ENCODE measurements at places on chromosomes 11 and 22. TPM values are rescaled to one million over a fixed set of nuclear protein-coding genes. Genes with fewer than 3 reads are reported as not detected.

Gene MPST
- total RNA-seq: 78.0 TPM

Gene JAM3
- total RNA-seq: 1.7 TPM

Gene LRRC51
- total RNA-seq: 5.5 TPM

Gene MS4A12
- not detected for total RNA-seq

Gene DEFB131B
- total RNA-seq: not detected

Gene FOLR2
- 0.24 TPM for total RNA-seq

Gene RTN4R
- total RNA-seq: 3.9 TPM

Gene CTTN
- 173 TPM for total RNA-seq

Gene FGF19
- total RNA-seq: not detected

Gene CEP57
- total RNA-seq: 26.9 TPM

Gene FAM181B
- total RNA-seq: 0.28 TPM

Gene JAML
- total RNA-seq: 2.7 TPM

Gene GSTT2B
- total RNA-seq: 6.5 TPM

Gene PDGFB
- 0.96 TPM for total RNA-seq

Gene PTPN5
- total RNA-seq: not detected

Gene CARS1
- total RNA-seq: 39.4 TPM

Gene EXPH5
- total RNA-seq: 24.6 TPM

Gene AQP11
- total RNA-seq: not detected

Gene MMP10
- total RNA-seq: 1.4 TPM

Gene ARSA
- 30.1 TPM for total RNA-seq

Gene MPPED1
- total RNA-seq: not detected

Gene PTDSS2
- total RNA-seq: 12.0 TPM

Gene HPS4
- total RNA-seq: 26.2 TPM

Gene NXPE2
- not detected for total RNA-seq

Gene FKBP2
- total RNA-seq: 40.7 TPM

Gene NXPE1
- not detected for total RNA-seq

Gene TEAD1
- 35.3 TPM for total RNA-seq

Gene MTA2
- 88.4 TPM for total RNA-seq

Gene PARVG
- 2.1 TPM for total RNA-seq

Gene DBX1
- total RNA-seq: not detected

Gene DRICH1
- 0.32 TPM for total RNA-seq

Gene POU2AF1
- 2.6 TPM for total RNA-seq

Gene WBP2NL
- total RNA-seq: 0.60 TPM

Gene TMPRSS6
- not detected for total RNA-seq

Gene KRTAP5-8
- 0.32 TPM for total RNA-seq

Gene SMCO4
- total RNA-seq: 11.1 TPM

Gene ZFTA
- total RNA-seq: 2.9 TPM

Gene PIWIL4
- 0.80 TPM for total RNA-seq

Gene ARHGEF17
- 5.4 TPM for total RNA-seq

Gene KRTAP5-1
- not detected for total RNA-seq

Gene TENM4
- 21.8 TPM for total RNA-seq

Gene TCIRG1
- total RNA-seq: 36.2 TPM

Gene RAG1
- total RNA-seq: 0.12 TPM

Gene YDJC
- total RNA-seq: 20.5 TPM

Gene ARFIP2
- total RNA-seq: 36.3 TPM

Gene TMEM225
- total RNA-seq: not detected

Gene VSIG2
- total RNA-seq: 8.8 TPM

Gene CHADL
- 3.9 TPM for total RNA-seq

Gene TMEM80
- 15.7 TPM for total RNA-seq

Gene GAL3ST1
- not detected for total RNA-seq

Gene SPTBN2
- 138 TPM for total RNA-seq

Gene TREH
- total RNA-seq: 0.68 TPM

Gene MS4A6E
- not detected for total RNA-seq

Gene KDM4E
- total RNA-seq: not detected

Gene CNGA4
- 0.08 TPM for total RNA-seq
